ENCODE measurements at places on chromosomes 6 and 20.

DNA sequence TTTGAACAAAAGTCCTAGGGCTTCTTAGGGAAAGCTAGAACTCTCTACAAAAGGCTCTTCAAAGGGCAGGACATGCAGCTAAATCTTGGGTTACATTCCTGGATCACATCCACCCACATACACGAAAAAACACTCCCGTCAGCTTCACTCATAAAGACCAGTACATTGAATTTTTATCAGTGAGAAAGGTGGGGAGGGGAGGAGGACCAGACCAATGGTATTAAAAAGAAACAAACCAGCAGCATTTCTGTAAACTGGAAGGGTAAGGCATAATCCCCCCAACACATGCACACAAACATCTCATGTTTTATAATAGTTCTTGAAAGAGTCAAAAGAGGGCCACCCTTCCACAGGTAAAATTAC lies 31.6 kb downstream of the MYLK4 start:
- DNase-seq: no peak

DNA sequence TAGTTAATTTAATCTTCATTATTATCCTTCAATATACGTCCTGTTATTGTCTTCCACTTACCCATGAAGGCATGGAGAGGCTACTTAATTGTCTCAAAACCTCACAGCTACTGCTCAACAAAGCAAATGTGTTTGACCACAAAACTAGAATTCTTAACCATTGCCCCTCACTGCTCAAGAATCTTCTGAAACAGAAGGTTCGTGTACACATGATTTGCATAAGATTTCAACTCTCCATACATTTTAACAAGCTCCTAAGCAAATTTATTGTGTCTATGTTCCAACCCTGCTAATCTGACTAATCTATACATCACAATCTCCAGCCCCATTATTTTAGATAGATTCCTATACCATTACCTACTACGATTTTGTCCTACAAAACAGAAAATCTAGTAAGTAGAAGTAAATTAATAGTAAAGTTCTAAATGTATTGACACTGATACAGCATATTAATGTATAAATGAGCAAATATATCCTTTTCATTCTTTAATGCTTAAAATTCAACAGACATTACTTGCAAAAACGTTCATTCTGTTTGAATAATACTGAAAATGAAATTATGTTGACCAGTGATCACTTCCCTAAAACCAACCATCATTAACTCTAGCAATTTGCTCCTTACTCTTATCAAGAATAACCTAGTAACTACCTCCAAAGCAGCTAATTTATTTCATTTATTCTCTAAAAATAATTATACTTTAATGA lies 89.7 kb upstream of the RNF217 start:
- no peak for DNase-seq

GRCh38 chr6:41463062-41463930 lies 82.9 kb upstream of the FOXP4 start:
- peak; percentile 42 for DNase-seq

DNA sequence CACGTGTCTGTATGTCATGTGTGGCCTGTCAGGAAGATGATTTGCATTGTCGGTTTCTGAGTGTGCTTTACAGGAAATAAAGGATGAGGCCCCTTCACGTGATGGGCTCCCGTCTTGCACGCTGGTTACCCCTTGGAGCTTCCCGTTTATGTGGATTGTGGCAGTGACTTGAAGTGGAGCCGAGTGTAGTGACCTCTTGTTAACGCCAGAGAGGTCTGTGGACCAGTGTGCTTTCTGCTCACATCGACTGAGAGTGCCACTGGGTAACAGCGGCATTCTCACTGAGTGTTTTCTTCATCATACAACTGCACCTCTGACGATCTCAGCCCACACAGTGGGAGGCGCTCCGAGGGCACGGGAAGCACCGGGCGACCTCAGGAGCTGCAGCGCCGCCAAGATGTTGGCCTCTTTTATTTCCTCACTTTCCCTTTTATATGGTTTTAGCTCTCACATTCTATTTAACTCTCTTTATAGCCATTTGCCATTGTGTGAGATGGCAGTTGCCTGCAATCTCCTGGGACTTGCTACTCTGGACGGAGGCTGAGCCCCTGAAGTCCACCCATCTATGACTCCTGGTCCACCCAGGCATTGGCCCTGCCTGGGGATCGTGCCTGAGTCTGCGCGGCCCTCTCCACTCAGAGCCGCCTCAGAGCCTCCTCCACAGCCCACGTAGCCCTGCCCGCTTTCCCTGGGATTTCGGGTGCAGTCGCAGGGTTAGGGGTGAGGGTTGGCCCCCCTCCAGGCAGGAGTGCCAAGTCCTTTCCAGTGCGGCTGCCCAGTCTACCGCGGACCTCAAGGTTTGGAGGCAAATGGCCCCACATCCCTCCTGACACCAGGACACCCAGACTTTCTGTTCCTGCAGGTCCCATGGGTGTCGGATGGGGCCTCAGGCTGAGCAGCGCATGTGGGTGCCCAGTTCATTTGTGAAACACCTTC lies 238.9 kb downstream of the ERMARD start:
- peak; percentile 58 for DNase-seq

DNA sequence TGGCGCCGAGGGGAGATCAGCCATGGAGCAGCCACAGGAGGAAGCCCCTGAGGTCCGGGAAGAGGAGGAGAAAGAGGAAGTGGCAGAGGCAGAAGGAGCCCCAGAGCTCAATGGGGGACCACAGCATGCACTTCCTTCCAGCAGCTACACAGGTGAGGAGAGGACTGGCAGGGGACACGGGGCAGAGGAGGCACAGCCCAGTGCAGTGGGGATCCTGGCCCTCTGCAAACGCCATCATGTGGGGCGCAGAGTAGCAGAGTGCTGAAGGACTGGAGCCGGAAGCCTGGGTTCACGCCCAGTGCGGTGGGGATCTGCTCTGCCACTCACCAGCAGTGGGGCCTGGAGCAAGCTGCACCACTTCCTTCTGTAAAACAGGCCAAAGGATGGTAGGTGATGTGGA lies 41.1 kb upstream of the FANCE start:
- DNase-seq: peak; percentile 28

DNA sequence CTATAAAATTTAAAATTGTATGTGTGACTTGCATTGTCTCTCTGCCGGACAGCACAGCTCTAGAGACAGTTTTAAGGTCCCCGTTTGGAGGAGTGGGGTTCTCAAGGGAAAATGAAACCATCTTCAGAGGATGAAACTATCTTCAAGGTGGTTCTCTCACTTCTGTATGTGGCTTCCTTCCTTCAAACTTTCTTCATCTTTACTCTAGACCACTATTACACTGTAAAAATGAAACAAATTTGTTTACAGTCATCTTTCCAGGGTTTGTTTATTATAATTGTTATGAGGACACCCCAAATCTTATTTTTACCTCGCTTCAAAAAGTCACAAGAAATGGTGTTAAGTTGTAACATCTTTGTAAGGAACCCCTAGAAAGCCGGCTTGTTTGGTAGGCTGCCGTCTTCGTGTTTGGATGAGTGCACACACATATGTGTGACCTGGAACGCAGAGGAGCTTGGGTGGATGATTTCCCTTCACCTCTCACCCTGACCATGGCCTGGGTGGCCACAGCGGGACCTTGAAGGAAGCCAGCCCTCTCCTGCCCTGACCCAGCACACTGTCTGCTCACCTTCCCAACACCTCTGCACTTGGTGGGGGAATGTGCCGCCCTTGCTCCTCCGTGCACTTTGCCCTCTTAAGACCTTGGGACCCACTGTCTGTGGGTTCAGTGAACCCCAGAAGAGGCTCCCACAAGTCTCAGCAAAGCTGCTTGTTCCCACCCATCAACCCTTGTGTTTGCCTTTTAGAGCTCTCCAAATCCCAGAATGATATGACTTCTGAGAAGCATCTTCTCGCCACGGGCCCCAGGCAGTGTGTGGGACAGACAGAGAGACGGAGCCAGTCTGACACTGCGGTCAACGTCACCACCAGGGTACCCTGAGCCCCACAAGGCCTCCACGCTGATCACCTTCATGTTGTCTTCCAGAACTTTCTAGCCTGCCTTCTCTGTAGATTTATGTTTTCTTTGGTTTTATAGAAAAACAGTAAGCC lies 67.8 kb downstream of the SYTL3 start:
- DNase-seq: peak; percentile 70

All from OCI-LY7 (cell line).